ENCODE measurements at places on chromosomes 11 and 22.

DNA sequence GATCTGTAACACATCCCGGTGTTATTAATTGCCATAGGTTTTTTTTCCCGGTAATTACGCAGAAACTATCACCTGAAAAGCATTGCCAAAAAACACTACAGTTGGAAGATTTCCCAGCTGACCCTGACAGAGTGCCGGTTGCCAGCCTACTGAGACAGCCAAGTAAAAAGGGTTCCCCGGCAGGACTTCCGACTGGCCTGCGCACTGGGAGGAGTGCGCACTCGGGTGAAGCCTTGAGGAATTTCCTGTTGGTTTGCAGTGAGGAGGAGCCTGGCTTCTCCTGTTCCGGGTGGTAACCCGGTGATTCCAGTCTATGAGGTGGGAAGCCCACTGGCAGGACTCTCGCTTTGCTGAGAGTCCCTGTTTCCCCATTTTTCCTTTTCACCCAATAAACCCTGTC is 52.1 kb downstream of the CNTF start:
- no peak for DNase-seq

DNA sequence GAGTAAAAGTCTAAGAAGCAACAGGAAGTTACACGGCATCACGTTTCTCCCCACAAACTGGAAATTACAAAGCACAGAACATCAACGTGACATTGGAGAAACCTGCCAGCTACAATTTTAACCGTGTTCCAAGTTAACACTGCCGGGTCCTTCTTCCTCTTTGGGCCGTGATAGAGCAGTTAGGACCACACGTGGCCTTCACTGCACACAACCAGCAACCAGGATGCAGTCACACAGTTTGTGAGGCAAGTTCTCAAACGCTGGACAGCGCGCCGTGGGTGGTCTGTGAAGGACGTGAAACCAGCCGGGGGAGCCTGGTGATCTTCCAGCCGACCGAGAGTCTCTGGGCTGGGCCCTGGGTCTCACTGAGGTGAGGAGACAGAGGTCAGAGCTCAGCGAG is 14.6 kb downstream of the C11orf21 start:
- DNase-seq = no peak

GRCh38 chr11:68287419-68287818 is 15.6 kb upstream of the C11orf24 start:
- DNase-seq = no peak

DNA sequence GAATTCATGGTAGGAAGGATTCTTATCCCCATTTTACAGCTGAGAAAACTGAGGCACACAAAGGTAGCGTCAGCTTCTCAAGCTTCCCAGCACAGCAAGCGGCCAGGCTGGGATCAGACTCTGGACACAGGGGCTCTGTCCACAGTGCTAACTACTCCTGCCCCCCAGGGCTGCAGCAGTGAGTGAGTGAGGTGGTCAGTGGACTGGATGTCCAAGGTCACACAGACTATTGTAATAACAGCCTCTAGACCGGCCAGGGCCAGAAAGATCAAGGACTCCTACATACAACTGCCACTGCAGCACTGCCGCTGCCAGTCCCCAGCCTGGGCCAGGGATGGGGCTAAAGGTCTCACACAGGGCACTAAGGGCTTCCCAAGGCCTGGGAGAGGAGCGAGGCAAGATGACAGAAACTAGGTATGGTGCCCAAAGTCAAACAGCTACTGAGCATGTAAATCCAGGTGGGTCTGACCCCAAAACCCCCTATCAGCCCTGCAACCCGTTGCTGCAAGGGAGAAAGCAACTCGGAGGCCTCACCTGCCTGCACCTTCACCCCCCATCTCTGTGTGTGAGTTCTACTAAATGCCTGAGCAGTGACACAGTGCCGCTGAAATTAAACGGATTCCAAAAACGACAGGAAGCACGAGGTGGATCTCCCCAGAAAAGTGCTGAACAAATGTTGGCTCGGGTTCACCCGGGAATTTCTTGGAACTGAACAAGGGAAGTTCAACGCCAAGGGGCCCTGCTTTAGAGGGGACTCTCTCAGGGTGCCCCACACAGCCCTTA is 161.8 kb upstream of the GRK3 start:
- no peak for DNase-seq

DNA sequence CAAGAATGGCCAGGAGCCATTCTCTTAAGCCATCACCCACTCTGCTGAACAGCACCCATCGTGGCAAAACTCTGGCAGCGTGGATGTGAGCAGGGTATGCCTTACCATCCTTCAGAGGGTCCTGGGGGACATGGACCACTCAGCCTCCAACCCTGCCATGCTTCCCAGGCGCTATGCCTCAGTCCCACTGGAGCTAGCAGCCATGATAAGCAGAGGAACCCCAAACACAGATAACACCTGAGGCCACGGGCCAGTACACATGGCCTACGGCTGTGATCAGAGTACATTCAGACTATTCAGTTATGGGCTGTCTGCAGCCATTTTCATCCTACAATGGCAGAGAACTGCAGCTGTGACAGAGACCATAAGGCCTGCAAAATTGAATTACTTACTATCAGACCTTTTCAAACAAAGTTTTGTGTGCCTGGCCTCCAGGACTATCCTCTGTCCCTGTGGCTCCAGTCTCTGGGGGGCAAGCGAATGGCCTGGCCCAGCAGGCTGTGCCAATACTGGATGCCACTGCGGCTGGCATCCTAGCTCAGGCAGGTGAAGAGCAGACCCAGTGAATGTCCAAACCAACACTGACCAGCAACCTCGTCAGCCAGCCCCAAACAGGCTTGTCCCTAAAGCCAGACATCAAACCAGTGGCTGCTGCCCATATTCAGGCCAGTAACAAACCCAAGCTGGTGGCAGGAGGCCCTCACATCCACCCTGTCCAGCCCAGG is 6.9 kb downstream of the ARVCF start:
- no peak for DNase-seq

GRCh38 chr11:75313513-75314272 is 37.8 kb downstream of the ARRB1 start:
- DNase-seq = no peak

GRCh38 chr11:117647872-117648271 is 149.1 kb downstream of the DSCAML1 start:
- no peak for DNase-seq

DNA sequence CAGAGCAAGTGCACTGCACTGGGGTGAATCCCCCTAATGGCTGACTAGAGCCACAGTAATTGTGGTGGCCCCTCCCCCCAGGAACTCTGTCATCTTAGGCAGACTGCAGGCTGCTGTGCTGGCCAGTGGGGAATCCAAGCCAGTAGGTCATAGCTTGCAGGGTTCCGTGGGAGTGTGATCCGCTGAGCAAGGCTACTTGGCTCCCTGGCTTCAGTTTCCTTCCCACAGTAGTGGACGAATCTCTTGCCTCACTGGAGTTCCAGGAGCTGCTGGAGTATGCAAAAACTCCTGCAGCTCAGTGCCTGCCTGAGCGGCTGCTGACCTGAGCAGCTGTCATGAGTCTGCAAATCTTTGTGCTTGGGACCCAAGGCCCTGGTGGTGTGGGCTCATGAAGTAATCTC is 13.2 kb downstream of the OOSP3 start:
- DNase-seq = no peak

- DNase-seq = no peak
These were observed 90.1 kb downstream of the MPPED1 start for GRCh38 chr22:43501878-43502277.

- no peak for DNase-seq
These were observed 4.0 kb downstream of the PLXNB2 start for GRCh38 chr22:50303515-50303847.

DNA sequence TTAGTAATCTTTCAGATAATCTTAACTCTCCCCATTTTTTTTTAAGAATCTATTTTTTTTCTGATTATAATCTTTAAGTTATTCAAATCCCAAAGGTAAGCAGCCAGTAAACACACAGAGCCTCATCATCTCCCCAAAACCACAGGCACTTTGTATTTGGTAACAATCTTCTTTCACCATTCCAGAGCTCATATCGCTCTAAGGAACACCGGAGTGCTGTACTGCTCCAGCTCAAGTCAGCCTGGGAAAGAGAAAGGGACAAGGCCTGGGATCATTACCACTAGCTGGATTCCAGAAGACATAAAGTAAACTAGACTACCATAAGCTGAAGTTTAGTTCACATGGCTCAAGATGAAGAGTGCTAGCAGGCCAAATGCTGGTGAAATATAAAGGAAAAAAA is 73.0 kb upstream of the APOA1 start:
- DNase-seq = no peak

GRCh38 chr11:2975594-2975993 is 16.5 kb downstream of the NAP1L4 start:
- DNase-seq = peak; percentile 46

DNA sequence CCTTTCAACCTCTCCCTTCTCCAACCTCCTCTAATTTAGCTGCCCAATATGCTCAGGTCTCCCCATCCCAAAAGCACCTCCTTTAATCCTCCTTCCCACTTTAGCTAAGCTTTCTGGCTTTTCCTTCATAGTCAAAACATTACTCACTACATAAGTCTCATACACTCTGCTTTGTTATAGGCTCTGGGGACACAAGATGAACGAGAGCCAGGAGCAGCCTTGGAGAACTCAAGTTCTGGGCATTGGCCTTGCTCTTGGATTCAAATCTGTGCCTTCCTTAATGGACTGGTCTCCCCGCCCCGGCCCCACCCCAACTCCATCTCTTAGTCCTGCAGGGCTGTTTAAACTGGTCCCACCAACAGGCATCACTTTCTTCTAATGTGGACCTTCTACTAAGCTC is 11.4 kb upstream of the HPX start:
- DNase-seq = no peak

DNA sequence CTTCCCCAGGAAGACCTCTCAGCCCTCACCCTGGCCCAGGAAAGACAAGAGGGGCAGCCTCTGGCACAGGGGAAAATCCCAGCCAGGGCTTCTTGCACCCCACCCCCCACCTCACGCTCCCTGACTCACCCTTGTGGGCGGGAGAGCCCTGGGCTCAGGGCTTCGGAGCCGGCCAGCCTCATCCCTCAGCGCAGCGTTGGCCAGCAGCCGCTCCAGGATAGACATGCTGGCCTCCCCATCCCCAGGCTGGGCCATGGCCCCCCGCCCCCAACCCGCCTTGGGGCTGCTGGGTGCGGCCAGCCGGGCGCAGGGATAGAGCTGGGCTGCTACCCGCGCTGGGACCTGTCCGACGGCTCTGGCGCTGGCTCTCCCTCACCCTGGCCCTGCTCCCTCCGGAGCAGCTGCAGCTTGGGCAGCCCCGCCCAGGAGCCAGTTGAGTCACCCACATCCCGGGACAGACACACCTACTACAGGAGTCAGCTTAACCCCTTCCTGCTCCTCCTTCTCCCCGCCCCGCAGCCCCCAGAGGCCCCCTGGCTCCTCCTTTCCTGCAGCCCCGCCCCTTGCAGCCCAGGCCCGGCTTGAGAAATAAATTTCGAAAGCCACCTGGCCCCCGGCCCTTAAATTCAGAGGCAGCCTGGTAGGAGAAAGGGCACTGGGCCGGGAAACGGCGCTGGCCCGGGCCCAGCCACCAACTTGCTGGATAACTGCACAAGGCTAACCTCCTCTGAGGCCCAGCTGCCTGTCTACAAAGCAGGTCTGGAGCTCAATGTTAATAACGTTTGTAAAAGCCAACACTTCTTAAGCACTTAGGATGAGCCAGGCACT is 13.4 kb downstream of the TNKS1BP1 start:
- peak; percentile 42 for DNase-seq

DNA sequence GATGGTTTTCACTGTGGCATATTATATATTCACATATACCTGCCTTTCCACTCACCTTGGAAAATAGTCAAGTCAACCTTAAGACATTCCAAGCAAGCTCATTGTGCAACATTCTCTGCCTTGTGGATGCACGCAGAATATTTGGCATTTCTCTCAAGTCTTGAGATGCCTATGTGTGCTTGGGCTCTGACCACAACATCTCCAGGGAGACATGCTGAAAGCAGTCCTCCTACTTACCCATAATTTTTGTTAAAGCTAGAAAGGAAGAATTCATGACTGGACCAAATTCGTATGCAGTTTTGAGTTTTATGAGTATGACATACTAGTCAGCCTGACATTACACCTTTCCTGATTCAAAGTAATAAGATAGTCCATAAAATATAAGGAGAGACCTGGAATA is 684.0 kb downstream of the OPCML start:
- no peak for DNase-seq

DNA sequence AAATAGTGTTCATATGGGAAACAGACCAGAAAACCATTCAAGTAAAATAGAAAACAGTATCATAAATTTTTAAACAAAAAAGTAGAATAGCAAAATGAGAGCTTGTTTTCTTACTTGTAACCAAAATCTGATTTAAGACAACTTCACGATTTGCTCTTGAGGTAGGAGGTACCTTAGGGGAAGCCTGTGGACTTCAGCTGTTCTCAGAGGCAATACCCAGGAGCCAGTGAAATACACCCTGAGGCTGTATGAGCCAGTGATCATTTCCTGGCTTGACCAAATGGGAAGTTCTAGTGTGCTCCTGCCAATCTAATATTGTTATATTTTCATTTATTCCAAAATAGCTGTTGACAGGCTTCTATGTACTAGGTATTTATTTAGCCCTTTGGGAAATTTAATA is 104.8 kb downstream of the ARHGAP42 start:
- no peak for DNase-seq

GRCh38 chr11:132049205-132049604 is 678.8 kb downstream of the NTM start:
- no peak for DNase-seq

- peak; percentile 55 for DNase-seq
These were observed 50.0 kb downstream of the C11orf58 start for GRCh38 chr11:16788141-16789062.

DNA sequence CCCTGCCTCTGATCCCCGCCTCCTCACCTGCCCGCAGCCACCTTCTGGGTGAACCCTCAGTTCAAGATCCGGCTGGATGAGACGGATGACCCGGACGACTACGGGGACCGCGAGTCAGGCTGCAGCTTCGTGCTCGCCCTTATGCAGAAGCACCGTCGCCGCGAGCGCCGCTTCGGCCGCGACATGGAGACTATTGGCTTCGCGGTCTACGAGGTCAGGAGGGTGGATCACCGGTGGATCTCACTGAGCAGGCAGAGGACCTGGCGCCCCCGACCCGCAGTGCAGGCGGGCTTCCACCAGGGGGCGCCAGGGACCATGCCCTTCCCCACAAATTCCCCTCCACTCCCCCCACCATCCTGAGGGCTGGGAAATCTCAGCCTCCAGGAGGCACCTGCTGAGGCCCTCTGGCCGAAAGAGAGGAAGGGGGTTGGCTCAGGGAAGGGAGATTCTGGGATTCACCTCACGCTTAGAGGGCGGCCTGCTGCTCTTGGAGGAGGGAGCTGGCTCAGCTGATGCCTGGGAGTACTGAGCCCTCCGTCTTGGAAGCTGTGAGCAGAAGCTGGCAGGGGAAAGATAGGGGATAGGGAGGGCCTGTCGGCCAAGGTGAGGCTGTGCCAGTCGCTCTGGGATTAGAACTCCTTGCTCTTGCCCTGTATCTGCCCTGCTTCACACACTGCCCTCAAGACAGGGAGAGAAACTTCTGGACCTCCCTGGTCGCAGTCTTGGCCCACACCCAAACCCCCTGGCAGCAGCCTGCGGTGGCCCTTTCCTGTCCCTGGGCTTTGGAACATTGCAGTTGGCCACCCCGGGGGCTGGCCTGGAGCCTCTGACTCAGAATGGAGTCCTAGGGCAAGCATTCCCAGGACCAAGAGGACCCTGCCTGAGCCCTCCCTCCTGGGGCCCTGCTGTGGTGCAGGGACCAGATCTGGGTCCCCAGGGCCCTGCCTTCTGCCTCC is 23.2 kb downstream of the CAPN1 start:
- DNase-seq = peak; percentile 24

Data from CD4-positive, alpha-beta T cell treated with Interferon gamma for 1 hour (primary cell).